ENCODE measurements at places on chromosomes 5 and 9.

DNA sequence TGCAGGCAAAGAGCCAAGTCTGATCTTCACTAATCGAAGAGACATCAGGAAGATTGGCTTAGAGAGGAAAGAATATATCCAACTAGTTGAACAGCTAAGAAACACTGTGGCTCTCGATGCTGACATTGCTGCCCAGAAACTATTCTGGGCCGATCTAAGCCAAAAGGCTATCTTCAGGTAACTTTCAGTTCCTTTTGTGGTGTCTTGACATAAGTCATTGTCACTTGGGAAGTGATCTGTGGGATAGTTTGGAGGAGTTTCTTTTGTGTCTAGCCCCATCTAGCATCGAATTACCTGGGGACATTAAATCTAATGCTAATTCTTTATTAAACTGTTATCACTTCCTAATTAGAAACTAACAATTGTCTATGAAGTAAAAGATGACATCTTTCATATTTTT, 24.0 kb downstream of the VLDLR start:
- H3K4me3 ChIP-seq, result no peak overlapping the region
- no peaks in the 10 kb centered on the region for H3K27me3 ChIP-seq
- no peak overlapping the region for H3K27ac ChIP-seq
- no peak for DNase-seq
- H3K4me1 ChIP-seq, result no peaks in the 10 kb centered on the region
- peaks cover 17% of the 10 kb centered on the region for H3K36me3 ChIP-seq

DNA sequence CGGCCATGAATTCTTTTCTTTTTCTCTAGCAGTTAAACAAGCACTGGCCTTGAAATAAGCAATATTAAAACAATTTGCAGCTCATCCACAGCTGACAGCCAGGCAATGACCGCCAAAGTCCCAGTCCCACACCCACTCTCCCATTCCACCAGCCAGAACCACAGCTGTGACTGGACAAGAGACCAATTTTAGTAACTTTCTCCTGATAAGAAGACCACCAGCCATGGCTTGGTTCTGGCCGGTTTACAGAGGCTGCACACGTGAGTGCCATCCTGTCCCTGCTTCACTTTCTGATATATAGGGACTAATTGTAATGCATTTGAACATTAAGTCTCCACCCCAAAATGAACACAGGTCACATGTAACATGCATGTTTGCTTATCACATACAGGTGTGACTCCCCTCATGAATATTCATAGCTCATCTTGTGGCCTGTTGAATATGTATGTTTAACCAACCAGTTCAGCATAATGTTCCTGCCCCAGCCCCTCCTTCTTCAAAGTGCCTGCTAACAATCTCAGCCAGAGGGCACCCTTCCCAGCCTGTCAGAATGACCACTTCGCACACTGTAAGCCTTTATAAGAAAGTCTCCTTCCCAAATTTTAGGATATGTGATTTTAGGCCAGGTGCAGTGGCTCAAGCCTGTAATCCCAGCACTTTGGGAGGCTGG, 23.9 kb upstream of the FANCC start:
- DNase-seq, result no peak
- no peaks in the 10 kb centered on the region for H3K36me3 ChIP-seq
- H3K4me1 ChIP-seq, result no peaks in the 10 kb centered on the region
- no peak overlapping the region for H3K4me3 ChIP-seq
- no peak overlapping the region for H3K27ac ChIP-seq

DNA sequence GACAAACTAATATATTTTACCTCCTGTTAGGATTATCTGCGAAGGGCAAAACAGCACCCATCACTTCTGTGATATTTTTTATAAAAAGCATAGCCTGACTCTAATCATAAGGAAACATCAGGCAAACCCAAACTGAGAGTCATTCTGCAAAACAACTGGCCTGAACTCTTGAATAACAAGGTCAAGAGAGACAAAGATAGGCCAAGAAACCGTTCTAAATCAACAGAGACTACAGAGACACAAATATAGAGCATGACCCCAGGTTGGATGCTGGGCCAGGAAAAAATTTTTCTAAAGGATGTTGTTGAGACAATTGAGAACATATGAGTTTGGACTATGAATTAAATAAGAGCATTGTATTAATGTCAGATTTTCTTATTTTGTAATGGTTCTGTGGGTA, 384.9 kb downstream of the NFIB start:
- H3K4me3 ChIP-seq, result no peak overlapping the region
- H3K36me3 ChIP-seq, result no peaks in the 10 kb centered on the region
- H3K27ac ChIP-seq, result no peak overlapping the region
- H3K4me1 ChIP-seq, result peaks cover 11% of the 10 kb centered on the region

DNA sequence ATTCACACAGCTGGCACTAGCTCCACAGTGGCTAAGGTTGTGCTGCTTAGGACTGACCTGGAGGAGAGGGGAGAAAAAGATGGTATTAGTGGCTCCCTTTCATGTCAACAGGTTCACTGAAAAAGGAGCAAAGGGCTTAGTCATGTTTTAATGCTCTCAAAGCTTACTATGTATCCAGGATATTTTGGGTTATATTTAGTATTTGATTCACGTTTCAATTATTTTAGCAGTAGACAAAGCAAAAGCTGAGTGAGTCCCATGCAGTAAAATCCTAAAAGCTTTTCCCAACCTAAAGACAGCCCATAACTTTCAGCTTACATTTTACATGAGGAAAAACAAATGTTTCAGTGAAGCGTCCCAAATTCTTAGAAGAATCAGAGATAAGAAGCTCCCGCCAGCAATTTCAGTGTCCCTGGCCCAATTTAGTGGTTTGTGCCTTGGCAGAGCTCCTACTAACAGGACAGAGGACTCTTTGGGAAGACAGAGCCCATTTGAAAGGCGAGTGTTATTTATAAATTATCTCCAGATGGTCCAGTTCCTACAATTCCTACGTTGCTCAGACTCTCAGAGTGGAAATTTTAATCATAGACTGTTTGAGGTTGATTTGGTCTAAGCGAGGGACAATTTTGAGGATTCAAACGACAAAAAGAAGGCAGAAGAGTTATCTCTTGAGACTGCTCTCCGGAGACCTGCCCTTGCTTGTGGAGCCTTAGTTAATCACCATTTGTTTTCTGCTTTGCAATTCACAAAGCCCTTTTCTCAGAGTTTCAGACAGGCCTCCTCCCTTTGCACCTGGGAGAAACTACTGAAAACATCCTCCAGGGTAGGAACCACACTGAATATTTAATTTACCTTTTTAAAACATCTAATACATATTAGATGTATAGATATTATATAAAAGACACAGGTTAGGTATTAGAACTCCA, 225.0 kb upstream of the ANKRD55 start:
- no peaks in the 10 kb centered on the region for H3K36me3 ChIP-seq
- H3K27ac ChIP-seq, result no peak overlapping the region
- peaks cover 4% of the 10 kb centered on the region for H3K27me3 ChIP-seq
- no peak for DNase-seq
- H3K4me3 ChIP-seq, result no peak overlapping the region

GRCh38 chr5:103389357-103389756, 130.8 kb downstream of the MACIR start:
- no peak for DNase-seq
- H3K4me3 ChIP-seq, result no peak overlapping the region
- H3K4me1 ChIP-seq, result peaks cover 3% of the 10 kb centered on the region
- no peaks in the 10 kb centered on the region for H3K27me3 ChIP-seq
- H3K36me3 ChIP-seq, result no peaks in the 10 kb centered on the region
- no peak overlapping the region for H3K27ac ChIP-seq

DNA sequence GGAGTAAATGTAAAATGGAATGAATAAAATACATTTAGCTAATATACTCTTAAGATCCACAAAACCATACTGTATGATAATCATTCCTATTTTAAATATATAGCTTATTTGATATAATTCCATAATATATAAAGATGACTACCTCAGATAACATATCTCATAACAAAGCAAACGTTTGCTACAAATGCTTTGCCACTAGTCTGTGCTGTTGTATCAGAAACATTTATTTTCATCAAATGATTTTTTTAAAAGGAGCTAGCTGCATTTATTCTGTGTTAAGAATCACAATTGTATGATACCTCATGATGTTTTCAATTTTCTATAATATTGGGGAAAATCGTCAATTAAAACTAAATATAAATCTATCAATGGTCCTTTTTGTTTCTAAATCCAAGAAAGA, 567.2 kb downstream of the PTPRD start:
- H3K27me3 ChIP-seq, result peaks cover 2% of the 10 kb centered on the region
- H3K4me3 ChIP-seq, result no peak overlapping the region
- H3K27ac ChIP-seq, result no peak overlapping the region
- H3K4me1 ChIP-seq, result no peaks in the 10 kb centered on the region
- H3K36me3 ChIP-seq, result no peaks in the 10 kb centered on the region

GRCh38 chr9:18442629-18443491, 31.1 kb upstream of the ADAMTSL1 start:
- peak; percentile 70 for DNase-seq
- H3K36me3 ChIP-seq, result no peaks in the 10 kb centered on the region
- H3K27me3 ChIP-seq, result no peaks in the 10 kb centered on the region
- H3K27ac ChIP-seq, result no peak overlapping the region
- H3K4me3 ChIP-seq, result no peak overlapping the region

DNA sequence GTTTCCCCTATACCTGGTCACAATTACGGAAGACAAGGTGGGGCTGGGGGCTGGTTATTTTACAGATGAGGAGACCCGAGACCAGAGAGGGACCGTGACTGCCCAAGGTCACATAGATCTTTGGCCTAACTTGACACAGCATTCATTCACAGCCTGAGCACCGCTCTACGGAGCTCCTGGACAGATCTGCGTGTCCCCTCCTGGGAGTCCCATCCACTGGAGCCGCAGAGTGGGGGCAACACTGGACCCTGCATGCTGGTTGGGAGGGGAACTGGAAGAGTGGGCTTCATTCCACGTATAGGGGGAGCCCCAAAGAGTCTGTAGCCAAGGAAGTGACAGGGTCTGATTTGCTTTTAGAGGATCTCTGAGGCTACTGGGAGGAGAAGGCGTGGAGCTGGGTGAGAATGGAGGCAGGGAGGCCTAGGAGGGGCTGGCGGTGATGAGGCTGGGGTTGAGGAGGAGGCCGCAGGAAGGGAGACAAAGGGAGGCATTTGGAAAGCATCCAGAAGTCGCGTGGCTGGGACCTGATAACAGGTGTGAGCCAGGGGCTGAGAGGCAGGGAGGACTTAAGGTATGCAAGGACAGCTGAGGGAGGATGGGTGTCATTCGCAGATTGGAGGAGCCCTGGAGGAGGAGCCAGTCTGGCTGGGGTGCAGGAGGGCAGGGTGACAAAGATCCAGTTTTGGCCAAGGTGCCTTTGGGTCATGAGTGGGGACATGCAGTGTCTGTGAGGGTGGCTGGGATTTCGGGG, 64.3 kb upstream of the IER5L start:
- peaks cover 5% of the 10 kb centered on the region for H3K27me3 ChIP-seq
- H3K4me1 ChIP-seq, result no peaks in the 10 kb centered on the region
- peak overlapping the region; percentile 2 for H3K27ac ChIP-seq
- no peak overlapping the region for H3K4me3 ChIP-seq
- H3K36me3 ChIP-seq, result no peaks in the 10 kb centered on the region
- DNase-seq, result peak; percentile 52

DNA sequence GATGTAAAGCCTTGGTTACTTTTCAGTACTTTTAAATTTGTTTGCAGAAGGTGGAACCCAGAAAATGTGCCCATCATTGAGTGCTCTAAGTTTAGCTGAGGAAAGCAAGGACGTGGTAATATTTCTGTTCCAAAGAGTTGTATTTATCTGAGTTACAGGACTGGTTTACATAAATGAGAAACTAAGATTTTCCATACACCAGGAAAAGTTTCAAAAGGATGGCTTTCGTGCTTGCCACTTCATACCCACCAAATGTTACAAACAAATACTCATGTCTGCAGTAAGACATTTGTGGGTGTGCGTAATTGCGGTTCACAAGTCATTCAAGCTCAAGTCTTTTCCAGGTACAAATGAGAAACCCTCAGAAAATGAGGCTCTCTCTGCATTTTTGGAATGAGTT, 68.1 kb downstream of the CWC27 start:
- H3K27me3 ChIP-seq, result no peaks in the 10 kb centered on the region
- H3K27ac ChIP-seq, result no peak overlapping the region
- DNase-seq, result no peak
- H3K4me3 ChIP-seq, result no peak overlapping the region
- H3K36me3 ChIP-seq, result no peaks in the 10 kb centered on the region

DNA sequence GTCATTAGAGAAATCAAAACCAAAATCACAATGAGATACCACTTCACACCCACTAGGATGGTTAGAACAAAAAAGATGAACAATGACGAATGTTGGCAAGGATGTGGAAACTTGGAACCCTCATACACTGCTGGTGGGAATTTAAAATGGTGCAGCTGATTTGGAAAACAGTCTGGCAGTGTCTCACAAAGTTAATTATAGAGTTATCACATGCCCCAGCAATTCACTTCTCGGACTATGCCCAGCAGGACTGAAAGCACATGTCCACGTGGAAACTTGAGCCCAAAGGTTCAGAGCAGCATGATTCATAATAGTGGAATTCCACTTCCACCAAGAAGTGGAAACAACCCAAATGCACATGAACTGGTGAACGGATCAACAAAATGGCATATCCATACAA, 85.0 kb upstream of the HRH2 start:
- H3K36me3 ChIP-seq, result no peaks in the 10 kb centered on the region
- no peak for DNase-seq
- H3K27me3 ChIP-seq, result peaks cover 21% of the 10 kb centered on the region
- H3K4me1 ChIP-seq, result no peaks in the 10 kb centered on the region
- no peak overlapping the region for H3K4me3 ChIP-seq
- peak overlapping the region; percentile 10 for H3K27ac ChIP-seq

DNA sequence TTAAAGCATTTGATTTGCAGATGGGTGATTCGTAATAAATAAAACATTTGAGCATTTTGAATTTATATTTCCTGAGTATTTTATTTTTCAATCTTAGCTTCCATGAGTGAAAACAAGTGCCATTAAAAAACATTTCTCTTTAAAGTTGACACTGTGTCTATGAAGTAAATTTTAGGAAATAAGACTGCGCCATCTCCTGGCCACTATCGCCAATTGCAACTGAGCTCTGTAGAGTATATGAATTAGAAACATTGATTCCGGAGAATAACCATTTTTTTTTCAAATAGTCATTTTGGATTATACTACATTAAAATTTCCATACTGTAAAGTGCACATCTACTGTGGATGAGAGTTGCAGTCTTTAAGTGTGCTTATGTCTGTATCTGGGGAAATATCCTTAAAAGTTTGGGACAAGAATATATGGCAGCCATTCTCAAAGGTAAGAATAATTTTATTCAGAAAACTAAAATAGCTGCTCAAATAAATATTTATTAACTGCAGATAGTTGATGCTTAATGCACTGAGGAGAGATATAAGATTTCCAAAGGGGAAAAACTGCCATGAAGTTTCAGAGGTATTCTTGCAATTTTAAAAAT, 5.9 kb downstream of the DMRTA1 start:
- H3K4me1 ChIP-seq, result peaks cover 4% of the 10 kb centered on the region
- no peaks in the 10 kb centered on the region for H3K27me3 ChIP-seq
- H3K4me3 ChIP-seq, result no peak overlapping the region
- DNase-seq, result peak; percentile 19
- H3K27ac ChIP-seq, result no peak overlapping the region

GRCh38 chr5:54667136-54667535, 149.6 kb downstream of the SNX18 start:
- no peak overlapping the region for H3K27ac ChIP-seq
- no peaks in the 10 kb centered on the region for H3K36me3 ChIP-seq
- no peak for DNase-seq
- peaks cover 3% of the 10 kb centered on the region for H3K4me1 ChIP-seq
- H3K27me3 ChIP-seq, result no peaks in the 10 kb centered on the region

- H3K27me3 ChIP-seq, result no peaks in the 10 kb centered on the region
- H3K36me3 ChIP-seq, result no peaks in the 10 kb centered on the region
- H3K4me3 ChIP-seq, result no peak overlapping the region
- no peak overlapping the region for H3K27ac ChIP-seq
These were observed 933.6 kb downstream of the CDH12 start for GRCh38 chr5:21919414-21920022.

- H3K27me3 ChIP-seq, result no peaks in the 10 kb centered on the region
- H3K36me3 ChIP-seq, result no peaks in the 10 kb centered on the region
- H3K4me3 ChIP-seq, result peak overlapping the region; percentile 22
- H3K4me1 ChIP-seq, result peaks cover 10% of the 10 kb centered on the region
- no peak for DNase-seq
These were observed 72.8 kb upstream of the PITX1 start for GRCh38 chr5:135106610-135107471.

Data from psoas muscle (tissue), 8 donors.